T-helper 17 cell (primary cell): ENCODE measurements at places on chromosomes 6 and 20. TPM values are rescaled to one million over a fixed set of nuclear protein-coding genes. Genes with fewer than 3 reads are reported as not detected.

Gene RNF39
- not detected for total RNA-seq

Gene PRDM1
- total RNA-seq = 122 TPM

Gene PNRC1
- total RNA-seq = 671 TPM

Gene CST2
- total RNA-seq = not detected
